ENCODE measurements at places on chromosomes 16 and 17.

- no peak for DNase-seq
Measured at GRCh38 chr17:72516772-72517399, 396.1 kb downstream of the SOX9 start.

GRCh38 chr16:50657241-50657640 is 23.9 kb downstream of the SNX20 start:
- DNase-seq, result no peak

DNA sequence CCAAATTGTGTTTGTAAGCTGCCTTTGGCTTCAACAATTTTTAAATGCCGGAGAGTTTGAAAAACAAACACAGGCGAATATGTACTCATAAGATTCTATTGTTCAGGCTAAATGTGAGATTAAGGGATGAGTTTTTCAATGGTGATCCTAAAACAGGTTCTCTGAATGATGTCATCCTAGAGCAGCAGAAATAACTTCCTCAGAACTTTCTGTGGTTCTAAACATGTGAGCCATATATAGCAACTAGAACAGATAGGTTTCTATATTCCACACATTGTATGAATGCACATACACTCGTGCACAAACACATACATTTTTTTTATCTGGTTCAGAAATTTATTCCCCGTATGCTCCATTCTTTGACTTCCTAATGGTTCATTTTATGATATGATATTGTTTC is 1352.2 kb downstream of the CDH8 start:
- DNase-seq, result no peak

DNA sequence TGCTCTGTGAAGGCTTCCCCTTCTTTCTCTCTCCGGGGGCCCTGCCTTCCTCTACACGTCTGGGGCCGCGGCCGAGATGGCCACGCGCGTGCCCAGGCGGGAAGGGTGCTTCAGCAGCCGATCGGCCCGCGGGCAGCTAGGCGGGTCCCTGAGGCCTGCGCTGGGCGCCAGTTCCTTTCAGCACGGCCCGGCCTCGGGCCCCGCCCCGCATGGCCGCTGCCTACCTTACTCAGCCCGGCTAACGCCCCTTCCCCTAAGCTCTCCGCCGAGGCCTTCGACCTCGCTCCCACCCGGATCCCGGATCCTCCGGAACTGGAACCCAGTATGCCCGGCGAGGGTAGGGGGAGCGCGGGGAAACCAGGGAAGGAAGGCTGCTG is 335 bp downstream of the TMEM11 start:
- DNase-seq, result peak; percentile 64

- no peak for DNase-seq
Measured at GRCh38 chr16:72442385-72443158, 270.6 kb upstream of the PMFBP1 start.

DNA sequence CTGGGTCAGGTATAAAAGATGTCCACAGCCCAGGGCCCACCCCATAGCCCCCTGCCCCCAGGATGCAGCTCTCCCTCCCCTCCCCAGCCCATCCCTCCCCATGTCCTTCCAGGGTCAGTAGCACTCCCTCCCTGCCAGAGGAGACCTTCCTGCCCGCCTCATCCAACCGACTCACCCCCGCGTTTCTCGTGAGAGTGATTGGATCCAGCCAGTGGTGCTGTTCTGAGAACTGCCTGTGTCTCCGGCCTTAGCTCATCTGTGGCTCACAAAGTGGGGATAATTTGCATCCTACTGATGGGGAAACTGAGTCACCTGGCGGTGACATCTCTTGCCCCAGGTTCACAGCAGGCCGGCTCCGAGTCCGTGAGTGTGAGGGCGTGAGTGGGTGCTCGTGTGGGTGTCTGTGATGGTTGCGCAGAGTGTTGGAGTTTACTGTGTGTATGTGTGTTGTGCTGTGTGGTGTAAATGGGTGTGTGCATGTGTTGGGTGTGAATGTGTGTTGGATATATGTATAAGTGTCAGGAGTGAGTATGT is 90.7 kb upstream of the GSE1 start:
- no peak for DNase-seq

- DNase-seq, result no peak
Measured at GRCh38 chr17:50134206-50135110, 4.5 kb upstream of the SAMD14 start.

GRCh38 chr17:51119415-51120356 is 982 bp downstream of the SPAG9 start:
- peak; percentile 40 for DNase-seq

- DNase-seq, result no peak
Measured at GRCh38 chr16:31351942-31352325, 3.0 kb upstream of the ITGAX start.

Data from AG08396 (cell line).